ENCODE measurements at places on chromosomes 7 and 10.
A peak's percentile ranks its signal among the peaks of the same experiment; 100 is the strongest.

- no peak for DNase-seq
Measured at GRCh38 chr7:150520145-150520544, 5.5 kb downstream of the GIMAP7 start.

GRCh38 chr10:132482090-132482800, 55.3 kb upstream of the INPP5A start:
- DNase-seq, result no peak

DNA sequence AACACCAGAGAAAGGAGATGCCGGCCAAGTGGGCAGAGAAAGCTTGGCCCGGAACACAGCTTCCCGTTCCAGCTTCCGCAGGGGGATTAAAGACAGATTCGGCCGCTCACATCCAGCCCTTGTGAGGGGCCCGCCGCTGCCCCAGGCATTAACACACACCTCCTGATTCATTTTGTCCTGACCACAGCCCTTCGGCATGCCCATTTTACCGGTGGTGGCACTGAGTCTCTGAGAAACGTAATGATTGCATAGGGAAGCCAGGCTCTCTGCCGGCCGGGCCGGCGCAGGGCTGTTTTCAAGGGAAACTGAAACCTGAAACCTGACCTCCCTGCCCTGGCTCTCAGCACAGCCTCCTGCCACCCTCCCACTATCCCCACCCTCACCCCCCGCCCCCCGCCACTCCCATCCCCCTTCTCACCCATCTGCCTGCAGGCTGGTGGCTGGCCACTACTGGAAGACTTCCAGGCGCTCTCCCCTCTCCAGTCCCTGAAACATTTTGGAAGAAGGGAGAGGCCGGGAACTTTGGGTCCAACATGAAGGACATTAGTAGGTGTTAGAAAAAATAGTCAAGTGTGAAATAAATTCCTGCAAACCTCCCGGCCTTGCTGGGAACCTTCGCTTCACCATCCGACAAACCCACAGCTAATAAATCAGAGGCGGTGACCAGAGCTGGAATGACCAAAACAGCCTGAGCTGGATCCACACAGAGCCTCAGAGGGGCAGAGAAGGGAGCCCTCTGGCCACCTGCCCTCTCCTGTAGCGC, 83.5 kb upstream of the CUX1 start:
- DNase-seq, result peak; percentile 79

- DNase-seq, result no peak
Measured at GRCh38 chr7:112223310-112223709, 16.8 kb downstream of the ZNF277 start.

GRCh38 chr7:155694851-155695250, 50.4 kb downstream of the RBM33 start:
- DNase-seq, result no peak

DNA sequence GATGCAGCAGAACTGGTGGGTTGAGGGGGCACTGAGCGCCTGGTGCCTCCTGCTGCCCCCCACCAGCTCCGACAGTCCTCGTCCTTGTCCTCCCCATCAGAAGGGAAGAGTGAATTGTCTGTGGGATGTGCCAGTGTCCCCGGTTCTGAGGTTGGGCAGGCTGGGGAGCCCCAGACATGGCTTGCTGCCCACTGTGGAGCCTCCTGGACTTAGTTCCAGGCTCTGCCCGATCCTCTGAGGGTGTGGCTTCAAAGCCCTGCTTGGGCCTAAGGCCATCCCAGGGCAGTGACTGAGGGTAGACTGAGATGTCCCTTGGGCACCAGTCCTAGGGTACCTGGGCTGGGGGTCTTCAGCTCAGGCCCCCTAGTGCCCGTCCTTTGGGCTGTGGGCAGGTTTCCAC, 168.8 kb downstream of the RNF216 start:
- no peak for DNase-seq

GRCh38 chr7:134589491-134589941, 40.6 kb downstream of the AKR1B15 start:
- no peak for DNase-seq

- DNase-seq, result no peak
Measured at GRCh38 chr10:127983344-127984100, 76.6 kb downstream of the PTPRE start.

- DNase-seq, result no peak
Measured at GRCh38 chr7:22860784-22861482, 38.3 kb upstream of the TOMM7 start.

- no peak for DNase-seq
Measured at GRCh38 chr10:133209641-133210040, 20.4 kb upstream of the UTF1 start.

DNA sequence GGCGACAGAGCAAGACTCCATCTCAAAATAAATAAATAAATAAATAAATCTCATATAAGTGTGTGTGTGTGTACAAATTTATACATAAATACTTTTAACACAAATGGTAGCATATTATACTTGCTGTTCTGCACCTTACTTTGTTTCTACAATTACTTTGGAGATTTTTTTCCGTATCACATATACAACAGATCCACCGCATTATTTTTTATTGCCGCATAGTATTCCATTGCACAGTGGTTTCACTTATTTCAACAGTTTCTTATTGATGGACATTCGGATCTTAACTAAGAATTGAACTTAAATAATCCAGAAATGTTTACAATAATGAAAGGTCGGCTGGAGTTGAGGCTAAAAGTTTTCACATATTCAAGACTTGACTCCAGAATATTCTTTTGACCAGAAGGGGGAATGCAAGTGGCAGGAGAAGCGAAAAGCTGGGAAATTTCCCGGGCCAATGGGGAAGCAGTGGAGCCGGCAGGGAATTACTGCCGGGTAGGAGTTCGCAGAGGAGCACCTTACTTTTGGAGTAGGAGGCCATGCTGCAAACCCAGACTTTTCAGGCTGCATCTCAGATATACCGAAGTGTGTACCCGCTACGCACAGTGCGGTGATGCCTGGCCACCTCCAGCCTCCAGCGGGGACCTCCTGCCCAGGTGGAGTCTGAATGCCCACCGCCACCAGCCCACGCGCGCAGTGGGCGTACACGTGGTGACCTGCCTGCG, 415 bp upstream of the CNNM1 start:
- no peak for DNase-seq

DNA sequence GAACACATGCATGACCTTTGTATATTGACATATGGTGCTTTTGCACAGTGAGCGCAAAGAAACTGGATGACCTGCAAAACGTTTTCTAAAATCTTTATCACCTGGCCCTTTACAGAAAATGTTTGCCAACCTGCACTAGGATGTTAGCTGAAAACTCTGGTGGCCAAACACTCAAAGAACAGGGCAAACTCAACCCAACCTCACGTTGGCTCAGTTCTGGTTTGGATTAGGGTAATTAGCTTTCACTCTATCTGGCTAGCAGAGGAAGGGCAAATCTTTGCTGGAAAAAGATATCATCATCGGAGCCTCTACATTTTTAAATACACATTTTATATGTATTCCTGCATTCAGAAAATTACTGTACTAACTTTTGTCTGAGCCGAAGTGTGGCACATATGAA, 688.9 kb downstream of the PHTF2 start:
- DNase-seq, result no peak

DNA sequence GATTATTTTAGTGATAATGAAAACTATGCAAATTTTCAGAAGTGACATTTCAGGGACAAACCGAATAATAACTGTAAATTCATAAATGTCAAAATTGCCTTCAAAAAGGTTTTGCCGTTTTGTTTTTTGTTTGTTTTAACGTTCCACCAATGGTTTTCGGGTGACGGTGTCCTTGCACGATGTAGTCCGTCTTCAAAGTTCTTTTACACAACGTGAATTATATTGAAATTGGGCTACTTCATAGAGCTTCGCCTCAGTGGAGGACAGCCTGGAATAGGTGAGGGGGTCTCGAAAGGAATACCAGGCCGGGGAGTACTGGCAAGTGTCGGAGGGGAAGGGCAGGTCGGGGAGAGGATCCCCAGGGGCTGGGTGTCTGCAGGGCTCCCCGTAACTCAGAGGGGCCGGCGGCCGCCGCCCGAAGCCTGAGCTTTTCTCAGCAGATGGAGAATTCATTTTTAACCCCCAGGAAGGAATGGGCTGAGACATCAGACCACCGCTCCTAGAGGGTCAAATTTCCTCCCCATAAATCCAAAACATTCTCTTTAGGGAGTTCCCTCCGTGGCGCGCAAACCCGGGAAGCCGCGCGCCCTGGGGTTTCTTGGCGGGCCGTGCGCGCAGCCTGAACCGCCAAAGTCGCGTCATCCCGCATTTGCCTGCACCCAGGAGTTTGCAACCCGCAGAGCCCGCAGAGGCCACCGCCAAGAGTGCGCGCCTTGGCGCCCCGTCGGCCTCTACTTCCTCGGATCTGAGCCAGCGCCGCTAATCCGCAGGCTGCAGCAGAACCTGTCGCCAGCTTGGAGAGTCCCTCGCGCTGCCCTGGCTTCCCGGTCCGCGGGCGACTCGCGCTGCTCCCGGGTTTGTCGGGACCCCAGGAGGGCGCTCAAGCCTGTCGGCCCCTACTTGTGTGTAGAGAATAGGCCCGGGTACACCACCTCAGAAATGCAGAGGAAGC, 17.3 kb upstream of the EVX1 start:
- DNase-seq, result no peak

DNA sequence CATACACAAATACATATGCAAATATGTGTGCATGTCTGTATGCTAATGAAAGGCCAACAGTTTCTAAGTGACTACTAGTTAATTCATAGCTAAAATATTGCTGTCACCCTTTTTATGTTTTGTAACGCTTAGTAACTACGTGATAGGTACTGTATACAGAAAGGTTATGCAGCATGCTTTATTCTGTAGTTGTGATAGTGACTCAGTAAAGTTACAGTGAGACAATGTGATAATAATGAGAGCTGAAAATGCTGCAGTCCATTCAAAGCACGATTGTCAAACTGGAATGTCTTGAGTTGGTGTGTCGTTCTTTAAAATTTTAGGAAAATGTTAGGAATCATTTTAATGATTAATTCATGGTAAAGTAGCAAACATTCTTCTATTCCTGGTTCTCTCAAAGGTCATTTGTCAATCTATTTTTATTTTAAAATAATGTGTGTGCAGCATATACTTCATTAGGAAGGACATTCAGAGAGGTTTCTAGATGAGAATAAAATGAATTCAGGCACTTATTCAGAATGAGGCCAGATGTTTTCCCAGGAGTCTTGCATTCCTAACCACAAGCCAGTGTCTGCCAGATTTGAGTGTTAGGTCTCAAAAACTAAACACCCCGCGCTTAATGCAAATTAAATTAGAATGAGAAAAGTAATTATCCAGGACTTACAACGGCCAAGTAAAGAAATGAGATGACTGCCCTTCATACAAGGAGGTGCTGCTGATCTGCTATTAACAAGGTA, 408.8 kb upstream of the FZD8 start:
- DNase-seq, result no peak

DNA sequence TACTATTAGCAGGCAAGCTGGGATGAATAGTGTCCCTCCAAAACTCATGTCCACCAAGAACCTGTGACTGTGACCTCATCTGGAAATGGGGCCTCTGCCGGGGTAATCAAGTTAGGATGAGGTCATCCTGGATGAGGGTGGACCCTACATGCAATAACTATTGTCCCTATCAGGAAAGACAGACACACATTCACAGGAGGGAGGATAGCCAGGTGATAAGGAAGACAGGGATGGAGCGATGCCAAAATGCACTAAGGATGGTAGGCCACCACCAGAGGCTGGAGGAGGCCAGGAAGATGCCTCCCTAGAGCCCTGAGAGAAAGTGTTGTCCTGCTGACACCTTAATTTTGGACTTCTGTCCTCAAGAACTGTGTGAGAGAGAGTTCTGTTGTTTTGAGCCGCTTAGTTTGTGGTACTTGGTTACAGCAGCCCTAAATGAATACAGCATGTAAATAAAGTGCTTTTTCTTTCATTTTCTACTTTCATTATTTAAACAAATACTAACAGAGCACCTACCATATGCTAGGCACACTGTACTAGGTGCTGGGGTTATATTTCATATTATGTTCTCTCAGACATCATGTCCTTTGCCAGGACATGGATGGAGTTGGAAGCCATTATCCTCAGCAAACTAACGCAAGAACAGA, 111.9 kb downstream of the USP6NL start:
- no peak for DNase-seq

- peak; percentile 83 for DNase-seq
Measured at GRCh38 chr7:150778738-150779301, 21.3 kb downstream of the TMEM176B start.

DNA sequence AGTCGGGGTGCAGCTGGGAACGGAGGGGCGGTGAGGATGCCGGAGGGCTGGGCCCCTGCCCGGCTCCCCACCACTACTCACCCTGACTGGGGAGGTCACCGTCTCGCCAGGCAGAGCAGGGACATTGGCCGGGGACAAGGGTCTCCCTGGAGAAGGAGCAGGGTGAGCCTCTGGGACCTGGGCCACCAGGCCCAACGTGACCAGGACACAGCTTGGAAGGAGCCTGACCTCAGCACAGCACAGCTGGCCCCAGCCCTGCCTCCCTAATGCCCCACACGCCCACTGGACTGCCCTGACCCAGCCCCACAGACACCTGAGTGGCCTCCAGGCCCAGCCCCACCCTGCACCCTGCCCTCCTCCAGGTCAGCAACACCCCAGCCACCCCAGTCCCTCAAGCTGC, 21.1 kb downstream of the MICALL2 start:
- no peak for DNase-seq

- DNase-seq, result no peak
Measured at GRCh38 chr10:110036640-110037039, 28.9 kb downstream of the ADD3 start.

DNA sequence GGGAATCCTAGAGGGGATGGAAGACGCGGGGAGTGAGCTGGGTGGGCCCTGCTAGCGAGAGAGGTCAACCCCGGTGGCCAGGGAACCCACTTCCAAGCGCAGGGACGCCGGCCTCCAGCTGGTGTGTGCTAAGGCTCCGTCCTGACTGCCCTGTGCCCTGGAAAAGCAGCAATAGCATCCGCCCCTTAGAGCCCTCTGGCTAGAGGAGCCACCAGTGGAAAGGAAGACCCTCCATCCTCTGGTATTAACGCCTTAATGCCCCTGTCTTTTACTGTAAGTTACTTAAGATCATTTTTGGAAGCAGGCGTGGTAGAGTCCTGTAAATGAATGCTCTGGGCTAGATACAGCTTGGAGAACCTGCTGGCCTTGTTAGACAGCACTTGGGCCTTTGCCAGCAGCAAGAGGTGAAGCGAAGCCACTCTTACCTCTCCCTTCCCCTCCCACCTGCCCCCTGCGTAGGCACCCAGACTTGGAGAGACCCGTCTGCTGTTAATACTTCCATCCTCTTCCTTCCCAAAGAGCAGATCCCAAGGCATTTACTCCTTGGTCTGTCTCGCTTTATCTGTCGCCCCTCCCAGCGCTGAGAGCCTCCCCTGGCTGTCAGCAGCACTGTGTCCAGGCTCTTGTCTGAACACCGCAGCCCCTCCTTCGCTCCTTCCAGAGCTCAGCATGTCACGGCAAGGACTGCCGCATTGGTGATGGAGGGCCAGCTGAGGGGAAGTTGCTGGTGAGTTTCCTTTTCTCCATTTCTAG, 4.6 kb downstream of the REPIN1 start:
- DNase-seq, result no peak

- DNase-seq, result no peak
Measured at GRCh38 chr10:27986821-27987220, 12.1 kb downstream of the ODAD2 start.

- DNase-seq, result no peak
Measured at GRCh38 chr7:65457705-65458104, 84.0 kb downstream of the ZNF92 start.

- DNase-seq, result no peak
Measured at GRCh38 chr10:8712656-8713055, 658.2 kb downstream of the GATA3 start.

Measured in ecto neural progenitor cell (in vitro differentiated cells).